AG08395 (cell line): ENCODE measurements at places on chromosomes 13 and 19.

DNA sequence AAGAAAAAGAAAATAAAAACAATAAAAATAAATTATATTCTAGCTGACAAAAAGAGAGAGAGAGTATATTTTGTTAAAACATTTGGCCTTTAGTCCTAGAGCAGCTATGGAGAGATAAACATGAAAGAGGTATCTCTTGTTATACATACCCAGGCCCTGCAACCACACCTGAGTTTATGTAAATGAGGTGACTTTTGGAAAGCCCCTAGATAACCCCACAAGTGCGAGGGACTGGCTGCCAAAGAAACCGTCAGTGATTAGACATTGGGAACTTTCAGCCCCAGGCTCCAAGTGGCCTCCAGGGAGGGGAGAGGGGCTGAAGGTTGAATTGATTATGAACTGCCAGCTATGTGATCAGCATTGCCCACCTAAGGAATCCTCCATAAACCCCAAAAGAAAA, 2.1 kb upstream of the NLRP7 start:
- no peak for DNase-seq

DNA sequence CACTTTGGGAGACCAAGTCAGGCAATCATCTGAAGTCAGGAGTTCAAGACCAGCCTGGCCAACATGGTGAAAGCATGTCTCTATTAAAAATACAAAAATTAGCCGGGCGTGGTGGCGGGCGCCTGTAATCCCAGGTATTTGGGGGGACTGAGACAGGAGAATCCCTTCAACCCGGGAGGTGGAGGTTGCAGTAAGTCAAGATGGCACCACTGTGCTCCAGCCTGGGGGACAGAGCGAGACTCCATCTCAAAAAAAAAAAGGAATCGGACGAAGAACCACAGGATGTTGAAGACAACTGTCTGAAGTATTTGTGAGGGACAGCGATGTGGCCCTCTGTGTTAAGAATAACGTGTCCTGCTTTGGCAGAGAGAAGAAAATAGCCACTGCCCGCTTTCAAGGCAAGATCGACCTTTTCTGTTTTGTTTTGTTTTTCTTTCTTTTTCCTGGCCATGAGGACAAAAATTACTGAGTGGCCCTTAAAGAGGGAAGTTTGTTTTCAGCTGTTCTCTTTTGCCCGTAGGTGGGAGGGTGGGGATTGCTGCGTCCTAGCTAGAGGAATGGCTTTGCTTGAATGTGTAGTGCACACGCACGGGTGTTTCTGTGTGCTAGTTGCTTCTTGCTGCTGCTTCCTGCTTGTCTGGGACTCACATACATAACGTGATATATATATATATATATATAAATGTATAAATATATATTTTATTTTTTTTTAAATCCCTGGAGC, 6.2 kb upstream of the PRKCG start:
- DNase-seq: no peak

- no peak for DNase-seq
These were observed 106.9 kb downstream of the FGF9 start for GRCh38 chr13:21777813-21778212.

DNA sequence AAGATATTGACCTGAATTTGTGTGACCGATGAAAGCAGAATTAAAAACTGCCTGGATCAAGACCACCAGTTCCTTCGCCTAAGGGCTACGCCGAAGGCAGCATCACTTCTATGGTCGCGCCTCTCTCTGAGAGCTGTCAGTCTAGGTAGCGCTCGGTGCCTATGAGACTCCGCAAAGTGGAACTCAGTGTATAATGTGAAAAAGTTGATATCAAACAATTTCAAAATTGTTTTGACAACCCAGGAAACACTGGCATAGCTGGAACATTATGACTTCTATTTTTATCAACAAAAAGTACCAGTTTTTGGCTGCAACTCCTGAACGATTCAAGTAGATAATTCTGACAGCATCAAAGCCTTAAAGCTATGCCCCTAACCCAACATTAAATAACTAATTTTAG, 223.6 kb downstream of the MYO16 start:
- DNase-seq: no peak

GRCh38 chr19:16599655-16600346, 27.6 kb upstream of the SLC35E1 start:
- DNase-seq: no peak

DNA sequence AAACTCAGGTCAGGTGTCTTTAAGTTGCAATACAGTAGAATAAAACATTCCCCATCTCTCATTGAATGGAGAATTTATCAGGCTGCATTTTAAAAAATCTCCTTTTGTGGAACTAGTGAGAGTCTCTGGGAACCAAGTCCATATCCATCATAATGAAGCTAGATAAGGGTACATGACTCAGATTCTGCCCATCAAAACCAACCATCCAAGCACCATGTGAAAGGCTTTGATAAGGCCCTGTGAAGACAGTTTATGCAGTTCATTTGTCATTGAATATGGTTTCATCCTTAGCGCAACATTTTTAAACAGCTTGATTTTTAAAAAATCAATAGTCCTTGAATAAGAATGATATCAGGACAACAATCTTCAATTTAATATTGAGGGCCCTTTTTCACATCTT, 56.3 kb upstream of the DIAPH3 start:
- no peak for DNase-seq
